ENCODE measurements at places on chromosomes 7 and 10.

GRCh38 chr10:28120043-28120749, 121.3 kb upstream of the ODAD2 start:
- no peak for DNase-seq

GRCh38 chr10:20372748-20373147, 524.4 kb downstream of the NEBL start:
- DNase-seq, result no peak

DNA sequence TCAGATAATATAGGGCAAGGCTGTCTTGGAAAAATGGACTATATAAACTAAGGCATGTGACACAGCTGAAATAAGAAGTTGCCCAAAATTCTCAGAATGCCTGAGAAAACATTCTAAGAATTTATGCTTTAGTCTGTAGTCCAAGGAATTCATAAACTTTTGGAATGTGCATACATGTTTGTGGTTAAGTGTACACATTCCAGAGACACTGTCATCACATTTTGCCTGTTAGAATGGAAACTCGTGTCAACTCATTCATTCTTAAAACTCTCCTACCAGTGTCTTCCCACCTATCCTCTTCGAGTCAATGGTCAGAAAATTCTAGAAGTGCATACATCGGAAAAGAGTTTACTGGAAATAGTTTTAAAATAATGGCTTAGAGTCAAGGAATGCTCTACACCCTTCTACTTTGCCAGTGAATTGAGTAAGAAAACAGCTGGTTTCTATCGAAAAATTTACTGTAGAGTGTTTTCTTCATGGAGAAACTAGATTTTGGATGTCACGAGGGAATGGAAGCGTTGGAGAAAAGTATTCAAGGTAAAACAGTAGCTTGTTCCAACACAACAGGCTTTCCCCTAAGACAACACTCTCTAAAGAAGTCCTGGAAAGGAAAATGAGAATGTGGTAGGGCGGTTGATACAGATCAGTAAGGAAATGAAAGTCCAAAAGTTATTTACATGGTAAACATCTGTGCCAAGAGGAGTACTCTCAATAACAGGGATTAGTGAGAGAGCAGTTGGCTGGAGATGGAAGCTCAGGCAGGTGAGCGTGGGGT, 1177.6 kb upstream of the C7orf33 start:
- no peak for DNase-seq

DNA sequence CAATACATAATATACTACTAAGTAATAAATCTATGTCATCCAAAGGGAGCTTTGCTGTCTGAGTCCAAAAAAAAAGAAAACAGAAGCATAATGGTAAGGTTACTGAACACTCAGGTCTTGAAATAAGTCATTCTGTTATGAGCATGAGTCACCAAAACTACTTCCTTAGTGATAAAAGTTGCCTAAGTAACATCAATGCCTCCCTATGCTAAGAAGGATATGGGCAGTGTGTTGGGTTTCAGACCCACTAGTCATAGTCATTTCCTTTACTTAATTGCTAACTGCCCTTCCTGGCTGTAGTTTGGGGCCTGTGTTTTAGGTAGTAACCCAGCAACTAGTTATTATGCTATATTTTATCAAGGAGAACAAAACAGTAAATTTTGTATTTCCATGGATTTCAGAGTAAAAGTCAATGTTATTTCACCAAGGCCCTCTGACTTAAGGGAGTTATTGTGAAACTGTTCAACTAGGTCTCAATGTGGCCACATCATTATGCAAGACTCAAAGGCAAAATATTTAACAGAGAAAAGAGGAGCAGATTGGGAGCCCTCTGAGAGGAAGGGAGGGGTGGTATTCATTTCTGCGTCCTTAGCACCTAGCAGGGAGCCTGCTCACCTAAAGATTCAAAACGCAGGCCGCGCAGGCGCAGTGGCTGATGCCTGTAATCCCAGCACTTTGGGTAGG, 11.7 kb upstream of the VIM start:
- no peak for DNase-seq

- DNase-seq, result no peak
Measured at GRCh38 chr10:115171392-115171960, 78.3 kb downstream of the ATRNL1 start.

All from osteocyte (in vitro differentiated cells).